ENCODE measurements at places on chromosomes 16 and 17.

GRCh38 chr16:84821728-84822689 is 2.2 kb downstream of the CRISPLD2 start:
- DNase-seq = no peak

- DNase-seq = no peak
These were observed 306.0 kb downstream of the FOXL1 start for GRCh38 chr16:86884390-86884650.

DNA sequence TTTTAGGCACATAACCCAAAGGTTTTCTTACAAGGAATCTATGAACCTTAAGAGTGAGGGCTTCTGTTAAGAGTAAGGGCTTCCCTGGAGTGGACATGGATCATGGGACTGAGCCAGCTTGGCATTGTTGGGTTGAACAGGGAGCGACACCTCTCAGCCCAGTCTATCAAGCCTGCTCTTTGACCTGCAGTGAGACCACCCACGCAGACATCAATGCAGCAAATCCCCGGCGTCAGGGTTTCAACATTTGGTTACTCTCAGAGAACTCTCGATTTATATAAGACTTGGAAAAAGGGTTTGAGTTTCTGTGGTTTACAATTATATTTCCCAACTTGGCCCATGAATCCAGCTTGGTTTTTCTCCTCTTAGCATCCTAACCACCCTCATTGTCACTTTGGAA is 299.9 kb downstream of the WWOX start:
- DNase-seq = no peak

GRCh38 chr17:1011760-1012735 is 15.1 kb downstream of the TIMM22 start:
- DNase-seq = no peak

DNA sequence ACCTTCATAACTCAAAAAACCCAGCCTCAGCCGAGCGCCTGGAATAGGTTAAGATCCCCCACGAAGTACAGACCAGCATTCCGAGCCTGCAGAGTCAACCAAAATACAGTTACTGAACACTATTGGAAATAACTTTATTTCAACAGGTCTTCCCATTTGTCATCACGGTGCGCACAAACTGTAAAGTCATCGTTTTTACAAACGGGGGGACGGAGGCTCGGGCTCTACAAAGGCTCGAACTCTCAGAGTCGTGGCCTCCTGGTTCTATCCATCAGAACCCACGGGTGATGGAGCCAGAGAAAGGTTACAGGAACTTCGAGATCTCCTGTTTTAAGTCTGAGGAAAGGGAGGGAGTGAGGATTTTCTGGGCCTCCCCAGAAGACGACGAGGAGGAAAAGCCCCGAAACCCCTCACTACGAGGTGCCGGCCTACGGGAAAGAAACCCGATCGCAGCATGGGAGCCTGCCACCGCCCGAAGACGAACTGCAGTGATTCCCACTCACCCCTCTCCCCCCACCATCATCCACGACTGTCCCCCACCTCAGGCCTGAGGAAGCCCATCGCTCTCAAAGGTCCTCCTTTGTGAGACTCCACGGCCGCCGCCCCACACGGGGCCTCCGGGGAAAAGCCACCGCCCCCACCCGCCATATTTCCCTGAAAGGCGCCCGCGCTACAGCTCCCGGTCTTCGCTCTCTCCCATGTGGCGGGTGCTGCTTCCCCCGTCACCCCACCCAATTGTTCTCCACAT is 917 bp downstream of the YWHAE start:
- DNase-seq = no peak

GRCh38 chr16:78759596-78759995 is 660.1 kb downstream of the WWOX start:
- no peak for DNase-seq

GRCh38 chr17:77163511-77164280 is 22.9 kb downstream of the SEC14L1 start:
- no peak for DNase-seq

DNA sequence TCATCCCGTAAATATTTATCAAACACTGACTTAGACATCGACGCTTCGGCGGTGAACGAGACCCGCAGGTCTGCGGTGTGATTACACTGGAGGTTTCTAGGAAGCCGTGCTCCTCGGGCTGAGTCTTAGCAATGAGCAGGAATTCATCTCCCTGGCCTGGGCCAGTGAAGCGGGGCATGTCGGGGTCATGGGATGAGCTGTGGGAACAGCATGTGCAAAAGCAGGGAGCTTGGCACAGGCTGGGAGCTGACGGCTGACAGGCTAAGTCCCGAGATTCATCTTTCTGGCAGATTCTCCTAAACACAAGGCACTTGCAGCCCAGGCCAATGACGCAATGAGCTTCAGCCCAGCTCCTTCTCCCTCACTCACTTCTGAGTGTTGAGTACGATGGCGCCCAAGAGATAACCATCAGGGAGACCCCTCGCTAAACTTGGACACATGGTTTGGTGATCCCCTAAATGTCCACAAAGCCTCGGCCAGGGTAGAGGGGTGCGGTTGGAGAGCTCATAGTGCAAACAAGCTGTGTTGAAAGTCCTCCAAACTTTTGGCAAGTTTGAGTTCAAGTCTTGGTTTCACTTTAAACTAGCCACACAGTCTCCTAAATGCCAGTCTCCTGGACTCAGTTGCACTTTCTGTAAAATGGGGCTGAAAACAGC is 12.8 kb downstream of the CRISPLD2 start:
- DNase-seq = no peak

GRCh38 chr17:72587156-72587555 is 466.3 kb downstream of the SOX9 start:
- DNase-seq = no peak

- no peak for DNase-seq
These were observed 29.3 kb downstream of the TK2 start for GRCh38 chr16:66520406-66521170.

DNA sequence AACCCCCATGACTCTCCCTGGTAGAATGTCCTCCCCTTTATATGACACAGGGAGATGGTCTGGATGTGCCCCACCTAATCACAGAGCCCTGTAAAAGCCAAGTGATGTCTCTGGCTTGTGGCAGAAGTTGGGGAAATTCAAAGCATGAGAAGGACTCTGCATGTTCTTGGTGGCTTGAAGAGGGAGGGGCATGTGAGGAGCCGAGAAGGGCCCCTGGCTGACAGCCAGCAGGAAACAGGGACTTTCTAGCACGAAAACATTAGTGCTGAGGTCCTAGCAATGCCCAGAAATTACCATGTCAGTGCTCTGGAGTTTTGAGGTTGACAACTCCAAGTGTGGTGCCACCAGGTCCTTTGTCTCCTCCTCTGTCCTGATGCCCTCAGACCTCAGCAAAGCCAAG is 75.9 kb downstream of the USP22 start:
- no peak for DNase-seq

DNA sequence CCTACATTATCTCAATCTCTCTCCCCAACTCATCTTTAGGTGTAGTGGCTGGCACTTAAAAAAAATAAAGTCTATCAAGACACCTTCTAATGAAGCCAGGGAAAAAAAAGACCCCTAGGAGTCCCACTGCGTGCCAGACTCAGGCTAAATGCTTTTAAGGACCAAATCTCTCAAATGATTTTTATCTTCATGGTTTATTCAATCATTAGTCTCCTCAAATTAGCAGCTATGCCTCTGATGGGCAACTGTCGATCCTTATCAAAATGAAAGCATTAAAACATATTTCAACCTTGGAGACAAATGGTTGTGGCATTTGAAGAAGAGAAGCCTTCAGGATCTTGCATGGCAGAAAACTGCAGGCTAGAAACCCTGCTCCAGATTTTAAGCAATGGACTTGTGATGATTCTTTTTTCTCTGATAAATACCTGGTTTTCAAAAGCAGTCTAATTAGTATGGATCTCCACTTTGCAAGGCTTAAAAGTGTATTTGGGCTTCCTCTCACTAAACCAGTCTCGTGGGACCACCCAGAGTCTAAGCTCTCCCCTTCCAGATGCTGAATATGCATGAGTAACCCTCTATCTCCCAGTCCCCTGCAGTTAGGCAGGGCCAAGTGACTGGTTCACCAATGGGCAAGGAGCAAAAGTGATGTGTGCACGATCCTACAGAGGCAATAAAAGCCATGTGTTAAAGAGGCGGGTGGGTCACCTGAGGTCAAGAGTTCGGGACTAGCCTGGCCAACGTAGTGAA is 14.9 kb downstream of the ITPRIPL2 start:
- DNase-seq = no peak

DNA sequence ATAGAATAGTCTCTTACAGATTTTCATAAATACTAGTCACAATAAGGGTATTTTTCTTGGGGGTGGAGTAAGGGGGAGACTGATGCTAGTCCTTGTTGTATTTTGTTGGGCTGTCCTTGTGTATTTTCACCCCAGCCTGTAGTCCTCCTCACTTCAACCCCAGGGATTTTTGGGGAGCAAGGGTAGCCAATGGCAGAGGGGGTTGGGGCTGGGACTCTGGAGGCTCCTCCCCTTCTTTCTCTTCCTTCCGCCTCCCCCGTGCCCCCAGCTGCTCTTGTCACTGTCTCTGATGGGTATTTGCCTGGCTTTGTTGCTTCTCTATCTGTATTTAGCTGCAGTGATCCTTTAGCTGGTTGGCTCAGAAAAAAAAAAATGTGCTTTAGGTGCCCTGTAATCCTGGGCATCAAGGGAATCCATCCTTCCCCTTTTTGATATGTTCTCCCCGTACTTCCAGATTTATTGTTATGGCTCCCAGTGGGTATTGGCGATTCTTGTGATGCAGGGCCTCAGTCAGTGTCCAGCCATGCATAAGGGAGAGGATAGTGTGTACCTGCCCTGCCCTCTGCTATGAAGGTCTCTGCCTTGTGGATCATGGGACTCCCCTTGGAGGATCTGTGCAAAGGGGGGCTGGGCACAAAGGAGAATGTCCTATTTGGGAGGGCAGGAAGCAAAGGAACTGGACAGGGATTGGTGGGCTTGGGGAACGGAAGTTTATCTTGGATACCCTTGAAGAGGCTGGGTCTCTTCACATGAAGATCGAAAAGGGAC is 16.5 kb downstream of the SNF8 start:
- DNase-seq = no peak

GRCh38 chr17:42675965-42676423 is 800 bp downstream of the PLEKHH3 start:
- no peak for DNase-seq
